ENCODE measurements at places on chromosomes 6 and 20. TPM values are rescaled to one million over a fixed set of nuclear protein-coding genes. Genes with fewer than 3 reads are reported as not detected.

GRCh38 chr6:73704260-73704659 is 8.3 kb downstream of the CD109 start:
- no peak for DNase-seq

- DNase-seq = no peak
These were observed 357.5 kb downstream of the ZFAND3 start for GRCh38 chr6:38176797-38177751.

DNA sequence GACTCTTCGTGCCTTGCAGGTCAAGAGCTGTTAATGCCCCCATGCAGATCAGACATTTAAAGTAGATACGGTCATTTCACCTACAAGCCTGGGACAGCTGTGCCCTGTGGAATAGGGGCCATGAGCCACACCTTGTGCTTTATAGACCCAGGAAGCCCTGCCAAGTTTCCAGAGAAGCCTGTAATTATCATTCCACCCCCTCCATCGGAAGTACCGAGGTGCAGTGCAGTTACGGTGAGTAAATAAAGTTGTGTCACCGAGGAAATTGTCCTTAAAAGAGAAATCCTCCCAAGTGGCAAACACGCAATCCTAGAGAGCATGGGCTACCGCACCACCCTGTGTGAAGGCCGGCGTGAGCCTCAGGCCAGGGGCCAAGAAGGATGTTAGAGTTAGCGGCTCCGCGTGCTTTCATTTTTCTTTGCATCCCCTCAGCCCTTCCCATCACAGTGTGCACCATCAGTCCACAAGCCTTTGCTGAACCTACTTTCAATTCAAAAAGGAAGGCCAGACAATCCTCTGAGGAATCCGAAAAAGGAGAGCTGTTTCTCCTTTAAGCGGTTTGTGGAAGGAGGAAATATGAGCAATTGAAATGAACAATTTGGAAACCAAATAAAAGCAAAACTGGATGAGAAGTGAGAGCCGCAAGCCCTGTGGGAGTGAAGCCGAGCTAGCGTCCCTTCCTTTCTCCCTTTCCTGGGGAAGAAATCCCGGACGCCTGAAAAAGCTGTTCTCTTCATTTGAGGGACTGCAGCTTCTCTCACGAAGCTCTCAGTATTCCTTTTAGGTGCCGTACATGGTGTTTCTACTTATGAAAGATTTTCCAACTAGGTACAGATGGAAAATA is 183.3 kb upstream of the PDE10A start:
- no peak for DNase-seq

- DNase-seq = no peak
These were observed 42.1 kb downstream of the TRAF3IP2 start for GRCh38 chr6:111563581-111563980.

Gene GINS1
- total RNA-seq = 0.73 TPM

Gene OR12D3
- total RNA-seq = not detected

Gene BEND6
- total RNA-seq = 0.30 TPM

Gene PTPRT
- total RNA-seq = 0.19 TPM

Gene BAK1
- 25.4 TPM for total RNA-seq

Gene SAPCD1
- 0.57 TPM for total RNA-seq

Gene FLRT3
- total RNA-seq = 0.22 TPM

All from Right ventricle myocardium inferior (tissue), 1 donor.